Stimulated activated naive CD8-positive, alpha-beta T cell treated with anti-CD3 and anti-CD28 coated beads, Interleukin-15, Interleukin-2, amounts not matched to agents 100 U/mL and 50 U/mL, for 24 hours (primary cell): ENCODE measurements at places on chromosomes 13 and 19.

- no peak for DNase-seq
These were observed 31.2 kb upstream of the RCBTB2 start for GRCh38 chr13:48564056-48564455.

- no peak for DNase-seq
These were observed 517 bp downstream of the GTF2F1 start for GRCh38 chr19:6392221-6393073.

GRCh38 chr19:56993851-56994250 lies 125.9 kb upstream of the USP29 start:
- DNase-seq = no peak

- no peak for DNase-seq
These were observed 56.8 kb downstream of the TNFSF13B start for GRCh38 chr13:108326309-108326708.

- peak; percentile 60 for DNase-seq
These were observed 627 bp downstream of the LIN7B start for GRCh38 chr19:49114630-49115363.

DNA sequence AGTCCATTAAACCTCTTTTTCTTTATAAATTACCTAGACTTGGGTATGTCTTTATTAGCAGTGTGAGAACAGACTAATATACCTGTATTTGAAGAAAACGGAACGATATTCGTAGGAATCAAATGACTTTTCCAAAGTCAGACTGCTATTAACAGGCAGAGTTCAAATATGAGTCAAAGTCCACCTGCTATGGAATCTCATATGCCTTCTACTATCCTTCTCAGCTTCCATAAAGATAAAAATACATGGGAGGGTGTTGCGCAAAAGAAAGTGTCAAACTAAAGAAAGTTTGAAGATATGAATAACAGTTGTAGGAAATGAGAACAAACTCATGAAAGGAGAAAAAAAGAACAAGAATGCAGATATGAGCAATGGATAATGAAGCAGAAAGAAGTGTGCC lies 704.6 kb downstream of the EFNB2 start:
- DNase-seq = no peak

DNA sequence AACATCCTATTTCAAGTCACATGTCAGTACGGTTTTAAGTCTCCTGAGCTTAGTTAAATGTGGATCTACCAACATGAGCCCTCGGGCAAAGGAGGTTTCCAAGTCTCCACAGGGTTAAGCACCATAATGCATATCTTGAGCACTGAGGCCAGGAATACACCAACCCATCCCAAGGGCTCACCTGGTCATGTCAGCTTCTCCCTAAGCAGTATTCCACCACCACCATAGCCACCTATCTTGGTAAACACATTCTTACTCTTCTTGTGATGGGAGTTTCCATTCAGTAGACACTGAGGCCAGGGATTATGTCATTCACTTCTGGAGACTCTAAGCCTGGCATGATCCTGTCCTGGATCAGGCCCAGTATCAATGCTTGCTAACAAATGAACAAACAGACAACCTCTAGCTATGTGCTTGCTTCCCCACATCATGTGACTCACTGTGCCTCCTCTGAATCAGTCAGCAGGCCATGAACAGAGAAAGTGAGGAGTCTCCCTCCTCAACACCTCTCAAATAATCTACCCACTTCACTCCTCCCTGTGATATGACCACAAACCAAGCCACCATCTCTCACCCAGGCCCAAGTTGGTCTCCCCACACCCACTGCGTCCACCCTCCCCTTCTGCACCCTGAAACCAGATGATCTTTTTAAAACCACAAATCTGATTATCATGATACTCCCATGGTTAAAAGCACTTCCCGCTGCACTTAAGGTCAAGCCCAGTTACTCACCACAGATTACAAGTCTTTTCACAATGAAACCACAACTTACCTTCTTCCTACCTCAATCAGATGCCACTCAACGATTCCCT lies 5.8 kb downstream of the PEG3 start:
- no peak for DNase-seq

GRCh38 chr19:4715529-4716221 lies 8.0 kb downstream of the DPP9 start:
- no peak for DNase-seq

- no peak for DNase-seq
These were observed 436.7 kb downstream of the FGF9 start for GRCh38 chr13:22107549-22107948.

DNA sequence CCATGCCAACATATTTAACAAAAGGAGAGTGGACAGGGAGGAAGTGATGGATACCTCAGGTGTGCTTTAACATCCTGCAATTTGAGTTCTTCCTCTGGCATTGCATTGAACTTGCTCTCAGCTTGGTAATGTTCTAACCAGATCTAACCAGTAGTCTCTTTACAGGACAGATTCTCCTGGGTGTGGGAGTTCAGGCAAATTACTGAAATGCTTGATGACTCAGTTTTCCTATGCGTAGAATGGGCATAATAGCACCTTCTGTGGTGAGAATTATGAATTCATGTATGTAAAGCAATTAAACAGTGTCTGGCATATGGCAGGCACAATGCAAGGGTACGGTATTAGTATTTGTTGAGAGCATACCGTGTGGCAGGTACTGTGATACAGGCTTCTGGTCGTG lies 3.6 kb downstream of the AKAP11 start:
- DNase-seq = no peak

DNA sequence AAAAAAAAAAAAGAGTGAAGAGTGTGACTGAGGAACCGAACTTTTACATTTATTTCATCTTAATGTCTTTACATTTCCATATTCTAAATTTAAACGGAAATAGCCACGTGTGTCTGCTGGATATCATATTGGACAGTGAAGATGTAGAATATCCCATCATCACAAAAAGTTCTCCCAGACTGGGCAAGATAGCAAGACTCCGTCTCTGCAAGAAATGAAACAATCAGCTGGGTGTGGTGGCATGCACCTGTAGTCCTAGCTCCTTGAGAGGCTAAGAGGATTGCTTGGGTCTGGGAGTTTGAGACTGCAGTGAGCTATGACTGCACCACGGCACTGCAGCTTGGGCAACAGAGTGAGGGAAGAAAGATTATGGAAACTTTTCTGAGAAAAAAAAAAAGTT lies 3.9 kb downstream of the ZNF579 start:
- no peak for DNase-seq

GRCh38 chr13:98965325-98965724 lies 12.5 kb downstream of the DOCK9 start:
- DNase-seq = no peak

DNA sequence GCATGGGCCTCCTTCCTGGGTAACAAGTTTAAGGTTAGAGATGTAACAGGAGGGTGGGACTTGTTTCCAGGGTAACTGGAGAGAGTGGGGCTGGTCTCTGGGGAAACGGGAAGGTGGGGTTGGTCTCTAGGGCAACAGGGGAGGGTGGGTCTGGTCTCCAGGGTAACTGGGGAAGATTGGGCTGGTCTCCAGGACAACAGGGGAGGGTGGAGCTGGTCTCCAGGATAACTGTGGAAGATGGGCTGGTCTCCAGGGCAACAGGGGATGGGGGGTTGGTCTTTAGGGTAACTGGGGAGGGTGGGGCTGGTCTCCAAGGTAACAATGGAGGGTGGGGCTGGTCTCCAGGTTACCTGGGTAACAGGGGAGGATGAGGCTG lies 36.5 kb downstream of the SPTBN4 start:
- DNase-seq = no peak

GRCh38 chr13:21753117-21753729 lies 82.3 kb downstream of the FGF9 start:
- DNase-seq = no peak

- no peak for DNase-seq
These were observed 309.4 kb upstream of the KLF12 start for GRCh38 chr13:74443631-74444030.

- DNase-seq = no peak
These were observed 13.6 kb downstream of the DLEU7 start for GRCh38 chr13:50829896-50830295.

- no peak for DNase-seq
These were observed 47.9 kb upstream of the TMTC4 start for GRCh38 chr13:100722517-100722916.

GRCh38 chr13:40657951-40658350 lies 8.5 kb downstream of the FOXO1 start:
- no peak for DNase-seq

- no peak for DNase-seq
These were observed 53.2 kb downstream of the GPALPP1 start for GRCh38 chr13:45042539-45042938.

- DNase-seq = no peak
These were observed 49.9 kb upstream of the RFXAP start for GRCh38 chr13:36769126-36769525.

- no peak for DNase-seq
These were observed 410.5 kb downstream of the KCNRG start for GRCh38 chr13:50425772-50426171.

- DNase-seq = no peak
These were observed 24.1 kb downstream of the ADGRL1 start for GRCh38 chr19:14181906-14182305.

DNA sequence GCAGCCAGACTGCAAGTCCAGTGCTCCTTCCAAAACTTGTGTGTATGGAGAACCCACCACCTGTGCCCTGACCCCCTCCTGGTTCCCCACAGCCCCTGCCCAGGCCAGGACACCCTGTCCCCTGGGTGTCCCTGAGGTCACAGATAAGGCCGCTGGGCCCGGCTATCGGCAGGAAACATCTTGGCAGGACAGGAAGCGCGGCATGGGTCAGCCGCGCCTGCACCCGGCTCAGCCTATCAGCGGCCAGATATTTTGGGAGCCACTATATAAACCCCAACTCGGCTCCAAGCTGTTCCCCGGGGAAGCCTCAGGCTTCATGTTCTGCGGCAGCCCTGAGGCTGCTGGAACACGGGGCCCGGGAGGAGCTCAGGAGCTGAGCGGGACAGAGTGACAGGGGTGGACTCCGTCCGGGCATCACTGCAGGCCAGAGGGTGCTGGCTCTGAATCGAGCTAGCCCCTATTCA lies 60.8 kb downstream of the AP1M1 start:
- no peak for DNase-seq

GRCh38 chr19:54478677-54479266 lies 5.7 kb upstream of the CDC42EP5 start:
- no peak for DNase-seq

GRCh38 chr19:51479531-51480331 lies 1.4 kb downstream of the CEACAM18 start:
- DNase-seq = peak; percentile 42

DNA sequence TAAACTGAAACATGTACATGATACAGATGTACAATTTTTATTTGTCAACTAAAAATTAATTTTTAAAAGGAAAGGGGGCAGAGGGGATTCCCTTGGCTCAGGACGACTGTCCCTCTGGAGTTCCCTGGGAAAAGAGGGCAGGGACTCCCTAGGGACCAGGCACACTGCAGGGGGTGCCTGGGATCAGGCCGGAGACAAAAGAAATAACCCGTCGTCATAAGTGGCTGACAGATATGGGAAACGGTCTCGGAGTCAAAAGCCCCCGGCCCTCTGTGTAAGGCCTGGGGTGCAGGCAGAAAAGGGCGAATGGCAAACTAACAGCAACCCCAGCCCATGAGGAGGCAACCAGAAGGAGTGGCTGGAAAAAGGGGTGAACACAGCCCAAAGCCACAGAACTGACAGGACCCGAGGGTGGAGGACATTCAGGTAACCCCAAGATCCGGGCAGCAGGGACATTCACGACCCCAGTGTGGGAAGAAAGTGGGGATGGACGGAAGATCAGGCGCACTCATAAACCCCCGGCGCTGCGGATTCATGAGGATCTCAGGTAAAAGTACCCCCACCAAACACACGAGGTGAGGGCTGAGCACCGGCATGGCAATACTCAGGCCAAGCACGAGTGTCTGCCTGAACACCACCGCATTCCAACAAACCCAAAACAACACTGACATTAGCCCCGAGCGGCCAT lies 6.7 kb downstream of the MLLT1 start:
- no peak for DNase-seq

DNA sequence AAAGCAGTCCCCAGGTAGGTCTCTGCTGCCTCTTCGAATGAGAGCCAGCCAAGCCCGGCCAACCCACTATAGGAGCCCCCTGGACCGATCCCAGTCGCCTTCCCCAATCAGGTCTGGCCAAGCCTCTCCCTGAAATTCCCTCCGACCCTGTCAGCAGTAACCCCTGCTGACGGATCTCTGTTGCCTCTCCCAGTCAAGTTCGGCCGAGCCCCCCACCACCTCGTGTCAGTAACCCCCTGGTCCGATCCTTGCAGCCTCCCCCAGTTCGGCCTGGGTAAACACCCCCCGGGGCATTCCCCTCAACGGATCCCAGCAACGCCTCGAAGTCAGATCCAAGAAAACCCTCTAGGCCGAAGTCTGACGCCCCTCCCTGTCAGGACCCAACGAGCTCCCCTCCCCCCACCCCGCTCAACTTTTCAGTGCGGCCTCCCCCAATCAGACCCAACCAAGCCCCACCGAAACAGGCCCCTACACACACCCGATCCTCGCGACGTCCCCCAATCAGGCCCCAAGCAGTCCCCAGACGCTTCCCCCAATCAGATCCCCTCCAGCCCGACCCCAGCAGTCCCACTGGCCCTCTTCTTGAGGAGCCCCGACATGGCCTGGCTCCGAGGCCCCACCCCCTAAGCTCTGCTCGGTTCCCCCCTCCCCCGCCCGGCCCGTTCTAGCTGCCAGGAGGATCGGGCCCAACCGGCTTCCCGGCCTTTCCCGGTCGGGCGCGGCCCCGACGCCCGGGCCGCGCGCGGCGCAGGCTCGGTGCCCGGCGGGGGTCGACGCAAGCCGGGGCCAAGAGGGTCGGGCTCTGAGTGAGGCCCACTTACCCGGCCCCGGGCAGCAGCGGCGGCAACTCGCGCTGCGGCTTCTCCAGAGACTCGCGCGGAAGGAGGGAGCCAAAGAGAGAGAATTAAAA lies 1.8 kb downstream of the TNPO2 start:
- peak; percentile 62 for DNase-seq
